HCT116 (cell line): ENCODE measurements at places on chromosomes 2 and 18.

- DNase-seq = no peak
Measured at GRCh38 chr2:168650781-168651180, 151.7 kb upstream of the NOSTRIN start.

DNA sequence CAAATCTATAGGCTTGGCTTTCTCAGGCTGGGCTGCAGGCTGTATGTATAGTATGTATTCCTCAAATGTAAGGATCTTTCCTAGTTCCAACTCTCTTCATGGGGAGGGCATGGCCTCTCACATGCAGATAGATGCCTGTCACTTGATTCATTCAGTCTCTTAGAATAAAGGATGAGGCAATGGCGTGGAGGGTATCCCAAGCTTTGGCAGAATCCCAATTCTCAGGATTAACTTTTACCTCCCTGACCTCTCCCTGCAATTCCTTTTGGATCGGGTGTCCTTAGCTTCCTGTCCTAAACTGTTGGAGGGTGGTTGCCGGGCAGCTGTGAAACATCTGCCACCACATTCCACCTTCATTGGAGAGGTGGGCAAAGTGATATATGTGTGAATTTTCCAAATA, 80.3 kb downstream of the INSIG2 start:
- DNase-seq = no peak

DNA sequence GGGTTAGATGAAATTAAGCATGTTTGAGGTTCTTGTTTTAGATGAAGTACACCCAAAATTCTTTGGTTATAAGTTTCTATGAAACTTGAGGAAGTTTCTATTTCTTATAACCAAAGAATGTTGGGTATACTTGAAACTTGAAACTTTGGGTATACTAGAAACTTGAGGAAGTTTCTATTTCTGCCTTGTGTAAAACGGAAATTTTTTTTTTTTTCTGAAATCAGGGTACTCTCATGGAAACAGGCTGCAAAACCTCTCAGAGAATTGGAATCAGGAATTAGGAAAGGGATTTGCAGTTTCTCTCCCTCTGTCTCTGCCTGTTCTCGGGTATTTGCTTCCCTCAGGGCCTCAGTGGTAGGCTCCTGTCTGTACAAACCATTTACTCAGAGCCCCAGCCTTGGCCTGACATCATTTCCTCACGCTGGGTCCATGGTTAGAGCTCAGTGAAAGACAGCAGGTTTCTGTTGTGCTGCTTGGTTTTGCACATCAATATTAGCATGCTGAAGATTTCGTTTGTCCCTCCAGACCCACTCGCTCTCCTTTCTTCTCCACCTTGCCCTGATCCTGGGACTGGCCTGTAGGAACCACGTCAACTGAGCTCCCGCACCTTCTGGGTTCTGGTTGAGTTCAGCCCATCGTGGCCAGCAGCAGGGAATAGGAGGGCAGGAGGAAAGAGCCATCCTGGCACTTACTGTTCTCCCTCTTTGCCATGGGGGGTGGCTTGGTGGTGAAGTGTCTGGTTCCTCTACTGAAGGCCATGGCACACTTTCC, 106.4 kb downstream of the POLR1A start:
- DNase-seq = no peak

- DNase-seq = no peak
Measured at GRCh38 chr2:127422559-127423477, 4.6 kb downstream of the PROC start.

DNA sequence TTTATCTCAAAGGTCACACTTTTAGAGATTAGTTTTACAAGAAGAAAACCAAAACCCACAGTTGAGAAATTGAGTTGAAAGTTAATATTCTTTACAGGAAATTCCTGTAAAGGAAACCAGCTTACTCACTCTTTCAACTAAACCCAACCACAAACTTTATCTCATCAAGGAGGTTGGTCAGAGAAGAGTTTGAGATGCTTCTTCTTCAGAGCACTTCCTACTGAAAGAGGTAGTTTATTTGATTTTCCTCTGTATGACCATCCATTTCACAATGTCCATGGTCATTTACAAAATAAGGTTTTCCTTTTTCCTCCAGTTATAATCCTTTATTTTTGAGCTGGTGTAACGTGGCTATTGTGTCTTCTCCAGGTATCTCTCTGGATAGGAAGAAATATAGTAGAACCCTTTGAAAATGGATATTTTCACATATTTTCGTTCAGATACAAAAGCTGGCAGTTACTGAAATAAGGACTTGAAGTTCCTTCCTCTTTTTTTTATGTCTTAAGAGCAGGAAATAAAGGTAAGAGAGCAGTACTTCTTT, 4.5 kb upstream of the IL18RAP start:
- no peak for DNase-seq

GRCh38 chr2:186130748-186131641, 355.1 kb upstream of the ZC3H15 start:
- no peak for DNase-seq

GRCh38 chr18:73043611-73044010, 175.8 kb upstream of the NETO1 start:
- DNase-seq = no peak

- no peak for DNase-seq
Measured at GRCh38 chr2:195480121-195480520, 176.9 kb upstream of the SLC39A10 start.

DNA sequence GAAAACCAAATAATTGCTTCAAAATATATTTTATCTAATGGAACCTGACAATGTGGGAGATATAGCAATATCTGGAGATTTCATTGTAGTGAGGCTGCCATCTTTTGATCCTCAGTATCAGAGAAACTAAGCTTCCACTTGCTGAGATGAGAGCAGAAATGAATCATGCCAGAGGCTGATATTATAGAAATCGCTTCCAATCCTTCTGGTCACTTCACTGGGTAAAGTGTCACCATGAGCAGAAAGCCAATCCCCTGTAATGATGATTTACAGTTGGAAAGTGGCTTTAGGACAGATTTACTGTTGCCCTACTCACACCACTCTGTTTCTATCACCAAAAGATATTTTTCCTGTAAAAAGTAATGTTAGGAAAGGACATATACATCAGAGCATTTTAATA, 365.0 kb upstream of the VRK2 start:
- no peak for DNase-seq

DNA sequence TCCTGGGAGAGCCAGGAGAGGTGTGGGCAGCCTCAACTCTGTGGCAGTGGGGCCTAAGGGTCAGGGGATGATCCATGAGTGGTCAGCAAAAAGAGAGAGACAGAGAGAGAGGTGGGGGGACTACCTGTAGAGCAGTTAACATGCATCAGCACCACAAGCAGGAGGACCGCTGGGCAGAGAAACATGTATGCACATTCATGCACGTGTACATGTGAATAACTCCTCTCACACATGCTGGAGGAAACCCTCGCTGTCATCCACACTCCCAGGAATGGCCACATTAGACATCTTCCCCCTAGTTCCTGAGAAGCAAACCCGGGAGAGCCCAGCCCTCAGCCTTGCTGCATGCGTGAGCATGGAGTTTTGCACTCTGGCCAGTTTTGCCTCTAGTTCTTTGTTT, 166.1 kb downstream of the SMAD7 start:
- no peak for DNase-seq

- no peak for DNase-seq
Measured at GRCh38 chr2:222296911-222297599, 1.7 kb downstream of the PAX3 start.

DNA sequence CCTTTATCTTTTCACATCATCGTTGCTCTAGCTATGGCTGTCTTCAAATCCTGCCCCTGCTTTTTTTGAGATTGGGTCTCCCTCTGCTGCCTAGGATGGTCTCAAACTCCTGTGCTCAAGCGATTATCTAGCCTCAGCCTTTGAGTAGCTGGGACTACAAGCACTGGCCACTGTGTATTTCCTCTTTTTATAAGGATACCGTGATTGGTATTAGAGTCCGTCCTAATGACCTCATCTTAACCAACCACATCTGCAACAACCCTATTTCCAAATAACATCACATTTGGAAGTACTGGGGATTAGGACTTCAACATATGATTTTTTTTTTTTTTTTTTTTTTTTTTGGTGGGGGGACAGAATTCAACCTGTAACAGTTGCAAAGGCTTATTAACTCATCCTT, 9.1 kb downstream of the RESP18 start:
- no peak for DNase-seq

DNA sequence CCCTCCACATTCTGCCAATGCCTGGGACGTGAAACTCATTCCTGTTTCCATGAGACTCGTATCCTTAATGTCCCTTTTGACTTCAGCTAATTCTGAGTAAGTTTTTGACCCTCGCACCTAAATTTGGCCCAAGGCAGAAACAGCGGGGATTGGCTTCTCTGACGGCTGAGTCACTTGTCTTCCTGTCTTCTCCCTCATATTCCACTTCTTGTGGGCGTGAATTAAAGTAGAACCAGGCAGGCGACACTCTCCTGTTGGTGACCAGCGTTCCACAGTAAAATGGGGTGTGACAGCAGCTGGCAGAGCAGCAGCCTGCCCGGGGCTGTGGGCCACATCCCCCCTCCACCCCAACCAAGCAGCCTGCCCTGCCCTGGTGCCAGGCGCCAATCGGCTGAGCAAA, 15.5 kb downstream of the TTC32 start:
- DNase-seq = no peak

- no peak for DNase-seq
Measured at GRCh38 chr2:85785871-85786270, 32.1 kb downstream of the ATOH8 start.

DNA sequence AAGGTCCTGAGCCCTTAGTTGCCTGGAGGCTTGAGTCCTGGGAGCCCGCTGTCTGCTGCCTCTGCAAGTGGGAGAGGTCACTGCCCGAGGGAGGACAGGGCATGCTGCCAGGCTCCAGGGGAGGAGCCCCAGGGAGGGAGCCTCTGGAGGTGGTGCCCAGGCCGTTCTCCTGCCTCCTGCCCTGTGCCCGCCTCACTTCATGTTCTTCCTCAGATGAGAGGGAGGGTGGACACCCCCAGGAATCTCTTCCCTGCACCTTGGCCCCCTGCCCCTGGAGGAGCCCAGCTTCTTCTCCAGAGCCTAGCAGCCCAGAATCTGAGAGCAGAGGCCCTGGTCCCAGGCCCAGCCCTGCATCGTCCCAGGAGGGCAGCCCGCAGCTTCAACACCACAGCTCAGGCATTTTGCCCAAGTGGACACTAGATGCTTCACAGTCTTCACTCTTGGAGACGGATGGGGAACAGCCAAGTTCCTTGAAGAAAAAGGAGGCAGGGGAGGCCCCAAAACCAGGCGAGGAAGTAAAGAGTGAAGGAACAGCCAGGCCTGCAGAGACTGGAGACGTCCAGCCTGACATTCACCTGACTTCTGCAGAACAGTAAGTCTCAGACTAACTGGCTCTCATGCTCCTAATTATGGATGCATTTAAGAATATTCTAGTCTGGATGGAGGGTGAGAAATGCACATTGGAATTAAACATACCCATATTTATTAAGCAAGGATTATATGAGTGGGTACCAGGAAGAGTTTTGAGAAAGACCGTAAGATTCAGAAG, 12.1 kb downstream of the PSD4 start:
- no peak for DNase-seq

GRCh38 chr2:219570194-219570923, 980 bp downstream of the OBSL1 start:
- DNase-seq = no peak

GRCh38 chr18:75035928-75036327, 173.0 kb downstream of the PTGR3 start:
- no peak for DNase-seq

DNA sequence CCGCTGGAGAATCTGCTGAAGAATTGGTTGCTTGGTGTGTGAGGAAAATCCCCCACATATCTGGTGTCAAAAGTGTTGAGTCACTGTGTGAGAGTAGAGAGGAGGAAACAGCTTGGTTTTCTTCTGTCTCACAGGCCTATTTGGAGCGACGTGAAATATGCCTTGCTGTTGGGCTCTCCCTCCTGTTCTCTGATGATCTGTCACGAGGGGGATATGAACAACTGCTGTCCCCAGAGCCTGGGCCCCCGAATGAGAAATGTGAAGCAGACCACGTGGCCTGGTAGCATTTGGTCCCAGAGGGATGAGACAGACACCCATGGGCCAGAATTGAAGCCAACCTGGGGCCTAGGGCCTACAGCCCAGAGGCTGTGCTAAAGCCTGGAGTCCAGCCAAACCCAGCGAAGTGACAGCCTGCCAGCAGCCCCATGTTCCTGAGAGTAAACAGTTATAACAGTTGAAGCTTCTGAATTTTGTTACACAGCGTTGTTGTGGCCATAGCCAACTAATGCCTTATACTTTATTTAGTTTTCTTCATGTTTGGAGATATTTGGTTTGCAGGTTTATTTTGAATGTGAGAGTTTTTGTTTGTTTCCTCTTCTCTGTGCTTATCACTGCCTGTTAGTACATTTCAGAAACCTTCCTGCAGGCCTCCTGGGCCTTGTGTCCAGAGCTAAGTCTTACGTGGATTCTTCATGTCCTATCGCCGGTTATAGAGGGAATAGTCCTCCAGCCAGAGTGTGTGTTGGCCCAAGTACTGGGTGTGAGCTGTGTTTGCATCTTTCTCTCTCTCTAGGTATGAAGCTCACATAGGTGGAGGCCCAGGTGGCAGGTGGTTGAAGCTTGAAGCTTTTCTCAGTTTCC, 18.7 kb upstream of the COLEC12 start:
- DNase-seq = no peak

DNA sequence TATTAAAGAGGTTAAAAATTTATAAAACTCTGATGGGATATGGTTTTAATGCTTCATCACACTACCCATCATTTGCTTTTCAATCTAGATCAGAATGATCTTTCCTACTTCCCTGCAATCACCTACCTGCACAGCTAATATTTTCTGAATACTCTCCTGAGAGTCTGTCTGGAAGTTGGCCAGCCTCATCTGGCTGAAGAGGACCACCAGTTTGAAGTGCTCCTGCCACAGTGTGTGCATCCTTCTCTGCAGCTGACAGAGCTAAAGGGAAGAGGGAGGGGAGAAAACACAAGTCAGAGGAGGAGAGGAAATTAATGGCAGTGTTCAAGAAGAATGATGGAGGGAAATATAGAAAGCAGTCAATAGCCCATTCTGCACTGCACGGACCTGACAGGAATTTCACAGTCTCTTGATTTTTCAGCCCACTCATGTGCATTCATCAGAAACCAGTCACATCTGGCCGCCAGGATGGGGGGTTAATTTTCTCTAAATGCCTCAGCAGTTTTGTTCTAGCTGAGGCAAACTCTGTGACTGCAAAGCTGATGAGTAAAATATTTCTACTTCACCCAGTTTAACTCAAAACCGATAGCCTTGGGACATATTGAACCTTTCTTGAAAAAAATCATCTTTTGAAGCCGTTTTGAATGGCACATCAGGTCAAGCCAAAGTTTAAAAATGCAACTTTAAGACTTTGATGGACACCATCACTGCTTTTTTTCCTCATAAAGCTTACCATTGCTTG, 201.8 kb upstream of the KLHL14 start:
- no peak for DNase-seq
